ENCODE measurements at places on chromosomes 5 and 9.

DNA sequence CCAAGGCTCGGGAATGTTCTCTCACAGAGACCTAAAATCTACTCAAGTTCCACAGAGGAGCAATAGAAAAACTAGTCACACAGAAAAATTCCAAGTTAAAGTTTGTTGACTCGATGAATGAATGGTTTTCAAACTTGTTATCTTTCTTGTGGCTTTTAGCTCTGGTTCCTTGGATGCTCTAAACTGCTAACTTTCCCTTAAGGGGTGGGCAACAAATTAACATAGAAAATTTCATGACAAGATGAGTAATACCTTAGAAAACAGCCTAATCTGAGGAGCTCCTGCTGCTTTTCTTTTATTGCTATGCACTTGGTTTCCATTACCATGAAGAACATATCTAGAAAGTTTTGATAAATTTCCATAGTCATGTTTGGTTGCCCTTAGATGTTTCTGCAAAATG, 100.2 kb upstream of the CCDC112 start:
- DNase-seq = no peak

DNA sequence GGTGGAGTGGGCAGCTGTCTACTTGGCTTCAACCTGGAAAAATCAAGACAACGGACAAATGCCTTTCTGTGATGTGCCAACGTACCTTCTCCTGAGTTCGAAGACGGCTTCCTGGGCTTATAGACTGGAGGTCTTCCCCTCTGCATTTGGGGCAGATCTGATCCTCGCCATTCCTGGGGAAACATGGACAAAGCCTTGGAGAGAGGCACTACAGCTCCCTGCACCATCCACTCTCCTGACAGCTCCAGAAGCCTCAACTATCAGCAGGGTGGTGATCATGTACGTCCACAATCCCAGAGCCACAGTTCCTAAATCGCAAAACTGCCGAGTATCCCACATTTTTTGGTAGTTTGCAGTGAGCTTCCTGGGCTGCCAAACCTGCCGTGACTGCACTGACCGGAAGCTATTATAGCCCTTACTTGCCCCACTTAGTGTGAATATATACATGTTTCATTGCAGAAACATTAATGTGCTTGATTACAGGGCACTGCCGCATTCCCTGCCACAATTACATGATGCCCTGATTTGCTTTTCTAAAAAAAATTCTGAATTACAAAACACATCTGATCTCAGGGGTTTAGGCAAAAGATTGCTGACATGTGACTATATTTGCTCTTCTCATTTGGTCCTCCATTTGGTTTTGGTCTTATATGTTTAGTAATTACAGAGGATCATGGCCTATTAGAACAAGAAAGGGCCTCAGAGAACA, 2.8 kb downstream of the TRAF1 start:
- no peak for DNase-seq

GRCh38 chr9:77022783-77023440, 3.5 kb downstream of the FOXB2 start:
- no peak for DNase-seq

DNA sequence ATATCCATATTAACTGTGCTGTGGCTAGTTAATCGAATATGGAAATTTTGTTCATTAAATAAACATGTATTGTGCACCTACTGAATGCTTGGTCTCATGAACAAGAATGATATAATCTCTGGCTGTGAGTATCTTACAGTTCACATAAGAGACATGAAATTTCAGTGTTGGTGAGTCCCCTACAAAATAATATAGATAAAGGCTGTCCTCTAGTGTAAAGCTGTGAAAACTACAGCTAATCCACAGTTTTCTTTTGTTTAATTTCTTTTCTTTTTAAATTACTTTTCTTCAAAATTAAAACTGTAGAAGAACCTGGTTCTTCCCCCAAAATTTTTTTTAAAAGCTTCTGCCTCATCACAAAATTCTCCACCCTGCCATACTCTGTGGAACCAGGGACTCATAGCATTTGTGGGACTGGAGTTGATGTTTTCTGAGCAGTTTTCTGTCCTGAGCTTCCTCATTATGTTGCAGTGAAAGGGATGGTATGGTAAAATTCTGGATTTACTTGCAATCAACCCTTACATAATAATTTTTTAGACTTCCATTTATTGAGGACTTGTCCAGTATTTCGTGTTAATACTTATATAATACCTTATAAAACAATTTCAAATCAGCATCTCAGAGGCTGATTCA, 135.0 kb downstream of the STK32A start:
- DNase-seq = peak; percentile 20

DNA sequence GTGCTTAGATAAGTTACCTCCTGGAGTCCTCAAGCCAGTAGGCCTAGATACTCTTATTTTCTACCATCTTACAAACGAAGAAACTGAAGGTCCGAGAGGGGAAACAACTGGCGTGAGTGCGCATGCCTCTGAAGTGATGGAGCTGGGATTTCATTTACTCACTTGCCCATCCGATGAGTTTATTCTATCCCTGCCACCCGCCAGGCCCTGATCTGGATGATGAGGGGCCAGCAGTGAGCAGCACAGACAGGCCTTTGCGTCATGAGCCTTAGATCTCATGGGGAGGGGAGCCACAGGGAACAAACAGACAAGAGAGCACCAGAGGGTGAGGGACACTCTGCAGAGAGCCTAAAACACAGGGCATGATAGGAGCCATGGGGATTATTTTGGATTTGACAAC, 34.1 kb upstream of the SLC2A8 start:
- DNase-seq = no peak
